ENCODE measurements at places on chromosomes 2 and 18. TPM values are rescaled to one million over a fixed set of nuclear protein-coding genes. Genes with fewer than 3 reads are reported as not detected.

The TEX44 gene
- not detected for total RNA-seq

The DNAH6 gene
- total RNA-seq = 0.31 TPM

The MALL gene
- total RNA-seq = 0.21 TPM

The DUSP2 gene
- total RNA-seq = 891 TPM

The IL1F10 gene
- not detected for total RNA-seq

The OSBPL6 gene
- 0.21 TPM for total RNA-seq

The WDR35 gene
- 3.5 TPM for total RNA-seq

The CRYBA2 gene
- total RNA-seq = not detected

The WNT10A gene
- 1.5 TPM for total RNA-seq

The GKN1 gene
- total RNA-seq = 0.31 TPM

The RNU2-63P gene
- total RNA-seq = not detected

The PLEKHH2 gene
- 2.3 TPM for total RNA-seq

The CACNB4 gene
- total RNA-seq = 0.84 TPM

The GULP1 gene
- total RNA-seq = under 0.01 TPM

The SULT1C4 gene
- total RNA-seq = 0.21 TPM

The SLC16A14 gene
- total RNA-seq = 0.31 TPM

The RAB27B gene
- 14.3 TPM for total RNA-seq

The GKN2 gene
- not detected for total RNA-seq

The MAL gene
- 30.4 TPM for total RNA-seq

The LCT gene
- 0.10 TPM for total RNA-seq

The CFAP210 gene
- 0.10 TPM for total RNA-seq

The MAP3K19 gene
- not detected for total RNA-seq

The OSR1 gene
- 0.10 TPM for total RNA-seq

The BCL2L11 gene
- 53.2 TPM for total RNA-seq

The FBLN7 gene
- 7.8 TPM for total RNA-seq

The EML6 gene
- total RNA-seq = 0.73 TPM

The PER2 gene
- total RNA-seq = 18.7 TPM

The C2orf78 gene
- not detected for total RNA-seq

Data from mononuclear cell (primary cell).